ENCODE measurements at places on chromosomes 1 and 21. TPM values are rescaled to one million over a fixed set of nuclear protein-coding genes. Genes with fewer than 3 reads are reported as not detected.

- peak; percentile 81 for DNase-seq
Observed at GRCh38 chr1:67889953-67890567, 56.8 kb upstream of the GNG12 start.

GRCh38 chr1:24327891-24328290 is 8.7 kb downstream of the GRHL3 start:
- no peak for DNase-seq

DNA sequence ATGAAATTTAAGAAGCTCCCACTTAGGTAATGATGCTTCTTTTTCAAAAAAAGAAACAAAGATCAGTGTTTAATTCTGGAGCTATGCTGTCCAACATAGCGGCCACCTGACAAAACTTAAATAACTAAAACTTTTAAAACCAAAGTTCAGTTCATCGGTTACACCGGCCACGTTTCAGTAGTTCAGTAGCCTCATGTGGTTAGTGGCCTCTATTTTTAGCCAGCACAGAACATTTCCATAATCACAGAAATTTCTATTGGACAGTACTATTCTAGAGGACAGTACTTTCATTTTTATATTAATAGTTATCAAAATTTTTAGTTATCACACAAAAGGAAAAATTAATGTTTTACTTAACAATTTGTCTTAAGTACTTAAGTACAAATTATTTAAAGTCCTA is 141.0 kb downstream of the USP25 start:
- no peak for DNase-seq

GRCh38 chr1:87795615-87796337 is 467.1 kb downstream of the LMO4 start:
- DNase-seq = no peak

DNA sequence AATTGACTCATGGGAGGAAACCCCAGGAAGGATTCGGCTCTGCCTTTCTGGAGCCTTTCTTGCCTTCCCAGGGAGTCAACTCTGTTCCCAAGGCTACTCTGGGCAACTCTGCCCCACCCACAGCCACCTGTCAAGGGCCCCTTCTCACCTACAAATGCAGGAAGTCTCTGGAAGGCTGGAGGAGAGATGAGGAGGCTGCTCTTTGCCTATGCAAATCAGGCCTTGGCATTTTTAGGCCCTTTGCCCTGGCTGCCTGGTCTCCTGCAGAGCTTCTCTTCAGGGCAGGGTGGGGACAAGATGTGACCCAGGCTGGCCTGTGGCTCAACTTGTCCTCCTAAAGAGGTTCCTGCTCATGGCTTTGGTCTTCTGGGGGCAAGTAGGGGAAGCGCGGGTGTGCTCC is 5.4 kb downstream of the SLC6A9 start:
- DNase-seq = no peak

GRCh38 chr1:2408859-2409276 is 3.5 kb downstream of the PEX10 start:
- no peak for DNase-seq

GRCh38 chr1:100539836-100540536 is 2.0 kb downstream of the GPR88 start:
- DNase-seq = no peak

DNA sequence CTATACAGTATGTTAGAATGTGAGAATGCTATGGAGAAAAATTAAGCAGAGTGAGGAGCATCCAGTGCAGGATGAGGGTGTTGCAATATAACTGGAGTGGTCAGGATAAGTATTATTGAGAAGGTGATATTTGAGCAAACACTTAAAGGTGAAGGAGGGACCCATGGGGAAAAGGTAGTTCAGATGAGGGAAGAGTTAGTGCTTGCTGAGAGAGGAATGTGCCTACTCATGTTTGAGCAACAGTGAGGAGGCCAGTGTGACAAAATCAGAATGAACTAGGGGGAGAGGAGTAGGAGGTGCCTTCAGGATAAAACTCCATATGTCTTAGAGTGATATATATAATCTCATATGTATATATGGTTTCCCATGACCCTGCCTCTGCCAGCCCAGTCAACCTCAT is 6.2 kb upstream of the TRIM45 start:
- no peak for DNase-seq

Gene INAVA
- total RNA-seq = 2.3 TPM

Gene ATP1A2
- total RNA-seq = not detected

Gene B4GALT2
- 93.8 TPM for total RNA-seq
